Endothelial cell of coronary artery (primary cell): ENCODE measurements at places on chromosomes 1 and 21. TPM values are rescaled to one million over a fixed set of nuclear protein-coding genes. Genes with fewer than 3 reads are reported as not detected.

EDN2 gene
- total RNA-seq = 0.09 and 0.28 TPM in 2 replicates

LENEP gene
- total RNA-seq = 0.18 TPM in 1 of 2 replicates, not detected in the other

CELA3B gene
- total RNA-seq = 0.27 TPM in 1 of 2 replicates, not detected in the other

TCP10L gene
- total RNA-seq = 0.09 and 0.28 TPM in 2 replicates

B3GALT5 gene
- total RNA-seq = not detected in 2 replicates

OR2T11 gene
- total RNA-seq = not detected in 2 replicates

TDRD10 gene
- 2.5 and 2.7 TPM in 2 replicates for total RNA-seq

DNAJC28 gene
- total RNA-seq = 0.90 and 0.94 TPM in 2 replicates

PRPF38B gene
- 11.4 and 14.4 TPM in 2 replicates for total RNA-seq

KCNE2 gene
- not detected in 2 replicates for total RNA-seq

OR2L5 gene
- total RNA-seq = not detected in 2 replicates

SEMA6C gene
- total RNA-seq = 8.9 and 11.3 TPM in 2 replicates

MYOG gene
- total RNA-seq = not detected in 2 replicates

CADM3 gene
- 8.9 and 21.2 TPM in 2 replicates for total RNA-seq
